ENCODE measurements at places on chromosomes 12 and 14.

GRCh38 chr12:31026202-31026601 lies 47.5 kb upstream of the DDX11 start:
- DNase-seq, result no peak

GRCh38 chr12:80186727-80187217 lies 87.4 kb downstream of the OTOGL start:
- peak; percentile 81 for DNase-seq

DNA sequence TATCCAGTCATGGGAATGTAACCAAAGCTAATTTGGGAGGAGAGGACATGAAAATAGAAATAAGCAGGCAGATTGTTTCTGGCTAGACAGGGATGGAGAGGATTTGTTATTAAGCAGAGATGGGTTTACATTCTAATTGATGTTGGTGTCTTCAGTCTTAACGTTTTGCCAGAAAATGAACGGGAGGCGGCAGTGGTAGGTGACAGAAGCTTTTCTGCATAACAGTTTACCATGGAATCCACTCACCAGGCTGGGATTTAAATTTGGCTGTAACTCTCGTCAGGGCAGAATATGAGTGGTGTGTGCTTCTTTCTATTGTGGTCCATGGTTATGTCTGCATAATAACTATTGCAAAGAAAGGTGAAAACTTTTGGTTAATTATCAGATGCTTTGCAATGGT lies 50.2 kb upstream of the OTX2 start:
- no peak for DNase-seq

DNA sequence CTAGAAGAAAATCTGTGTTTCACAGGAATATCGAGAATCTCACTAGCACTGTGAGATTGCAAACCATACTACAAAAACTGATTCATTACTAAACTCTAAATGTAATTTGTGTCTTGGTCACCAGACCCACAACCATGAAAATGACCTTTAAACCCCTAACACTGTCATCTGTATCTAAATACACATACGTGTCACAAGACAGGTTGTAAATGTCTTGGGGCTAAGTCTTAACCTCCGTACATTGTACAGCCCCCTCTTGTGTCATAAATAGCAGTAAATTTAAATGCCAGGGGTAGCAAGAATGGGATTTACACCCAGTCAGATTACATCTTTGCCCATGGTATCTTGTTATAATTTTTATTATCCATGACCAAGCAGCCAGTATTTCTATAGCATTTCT lies 117.3 kb downstream of the GPR135 start:
- no peak for DNase-seq
